Motor neuron (in vitro differentiated cells): ENCODE measurements at places on chromosomes 6 and 20. TPM values are rescaled to one million over a fixed set of nuclear protein-coding genes. Genes with fewer than 3 reads are reported as not detected.

DNA sequence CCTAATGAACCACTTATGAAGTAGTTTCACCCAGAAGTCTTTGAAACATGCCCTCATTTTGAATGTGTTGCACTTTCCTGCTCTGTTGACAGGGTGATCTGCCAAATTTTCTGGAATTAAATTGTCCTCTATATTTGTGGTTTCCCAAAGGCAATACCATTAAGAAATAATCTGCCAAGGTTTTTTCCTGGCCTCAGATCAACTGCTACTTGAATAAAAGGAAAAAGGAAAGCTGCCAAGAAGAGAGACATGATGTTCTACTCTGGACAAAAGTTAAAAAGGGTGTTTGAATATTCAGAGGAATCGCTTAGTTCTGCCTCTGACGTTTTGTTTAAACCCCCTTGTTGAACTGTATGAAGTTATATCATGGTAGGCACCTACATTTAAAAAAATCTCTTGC lies 37.4 kb upstream of the ARMH2 start:
- ATAC-seq: no peak

- ATAC-seq: no peak
Observed at GRCh38 chr6:64812138-64812537, 894.9 kb downstream of the EYS start.

GRCh38 chr20:38407321-38407720 lies 27.8 kb downstream of the SNHG17 start:
- ATAC-seq: no peak

DNA sequence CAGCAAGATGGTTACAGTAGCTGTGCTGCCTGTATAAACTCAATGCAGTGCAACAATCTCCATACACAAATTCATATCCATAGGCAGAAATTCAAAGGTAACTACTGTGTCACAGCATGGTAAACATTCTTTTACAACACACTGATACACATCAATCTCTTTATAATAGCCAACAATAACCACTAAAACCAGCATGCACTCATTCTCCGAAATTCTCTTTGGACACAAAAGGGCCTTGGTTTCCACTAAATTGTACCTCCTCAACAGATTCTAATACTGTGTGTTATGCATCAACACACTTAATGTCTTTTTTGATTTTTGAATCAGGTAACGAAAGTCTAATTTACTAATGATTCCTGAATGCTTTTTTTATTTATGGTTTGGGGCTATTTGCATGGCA lies 1323.7 kb downstream of the GRIK2 start:
- ATAC-seq: no peak

DNA sequence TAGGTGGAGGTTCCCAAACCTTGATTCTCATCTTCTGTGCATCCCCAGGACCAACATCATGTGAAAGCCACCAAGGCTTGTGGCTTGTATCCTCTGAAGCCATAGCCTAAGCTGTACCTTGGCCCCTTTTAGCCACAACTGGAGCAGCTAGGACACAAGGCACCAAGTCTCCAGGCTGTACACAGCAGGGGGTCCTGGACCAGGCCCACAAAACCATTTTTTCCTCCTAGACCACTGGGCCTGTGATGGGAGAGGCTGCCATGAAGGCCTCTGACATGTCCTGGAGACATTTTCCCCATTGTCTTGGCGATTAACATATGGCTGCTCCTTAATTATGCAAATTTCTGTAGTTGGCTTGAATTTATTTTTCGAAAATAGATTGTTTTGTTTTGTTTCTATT lies 114.8 kb upstream of the LAMA2 start:
- ATAC-seq: no peak

DNA sequence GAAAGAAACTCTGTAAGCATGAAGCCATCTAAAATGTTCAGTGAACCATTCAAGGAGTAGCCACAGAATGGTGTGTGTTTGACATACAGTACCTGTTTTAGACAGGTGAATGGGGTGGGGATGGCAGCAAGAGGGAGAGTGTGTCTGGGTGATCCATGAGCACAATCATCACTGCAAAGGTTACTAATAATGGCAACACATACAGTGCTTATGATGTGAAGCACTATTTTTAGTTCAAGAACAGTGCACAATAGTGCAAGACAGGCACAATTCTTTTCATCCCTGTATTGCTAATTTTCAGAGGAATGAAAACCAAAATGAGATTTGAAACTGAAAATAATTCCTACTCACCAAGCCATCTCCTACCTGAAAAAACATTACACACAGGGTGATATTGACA lies 14.1 kb downstream of the BEND3 start:
- ATAC-seq: no peak

GRCh38 chr6:106025655-106026054 lies 60.5 kb upstream of the PRDM1 start:
- ATAC-seq: no peak

- ATAC-seq: no peak
Observed at GRCh38 chr6:7730001-7730783, 4.3 kb downstream of the BMP6 start.

- ATAC-seq: peak; percentile 96
Observed at GRCh38 chr6:164303102-164303964, 888.8 kb downstream of the QKI start.

- ATAC-seq: no peak
Observed at GRCh38 chr6:34947561-34947960, 58.5 kb downstream of the ANKS1A start.

GRCh38 chr6:20921578-20921977 lies 387.3 kb downstream of the CDKAL1 start:
- no peak for ATAC-seq

DNA sequence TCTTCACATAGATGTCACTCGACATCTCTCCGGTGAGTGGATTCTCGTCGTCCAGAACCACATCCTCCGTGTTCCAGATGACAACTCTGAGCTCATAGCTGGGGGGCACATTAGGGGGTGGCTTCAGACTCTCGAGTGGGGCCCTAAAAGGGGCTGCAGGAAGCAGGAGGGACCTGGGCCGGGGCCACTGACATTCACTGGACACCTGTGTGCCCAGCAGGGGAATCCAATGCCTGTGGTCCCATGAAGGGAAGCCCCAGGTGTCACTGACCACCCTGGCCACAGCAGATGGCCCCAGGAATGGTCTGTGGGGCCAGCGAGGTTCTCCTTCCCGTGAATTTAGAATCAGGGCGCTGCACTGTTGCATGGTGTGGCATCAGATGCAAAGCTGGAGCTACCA lies 18.7 kb downstream of the ERGIC3 start:
- no peak for ATAC-seq

DNA sequence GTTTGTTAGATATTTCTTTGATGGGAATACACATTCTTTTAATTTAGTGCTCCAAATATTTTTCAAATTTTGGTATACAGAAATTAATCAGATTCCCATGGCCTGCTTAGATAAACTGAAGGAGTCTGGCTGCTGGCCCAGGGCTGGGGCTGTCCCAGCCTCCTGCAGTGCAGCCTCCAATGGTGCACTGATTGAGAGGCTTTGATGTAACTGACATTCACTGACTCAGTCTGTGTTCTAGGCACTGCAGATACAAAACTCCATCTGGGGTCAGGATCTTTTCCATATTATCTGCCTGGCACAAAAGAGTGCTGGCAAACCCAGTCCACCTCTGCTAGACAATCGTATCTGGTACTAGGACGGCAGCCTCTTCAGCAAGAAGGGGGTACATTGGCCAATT lies 64.8 kb downstream of the GRIK2 start:
- ATAC-seq: no peak

- peak; percentile 2 for ATAC-seq
Observed at GRCh38 chr6:160767647-160768019, 65.6 kb downstream of the PLG start.

DNA sequence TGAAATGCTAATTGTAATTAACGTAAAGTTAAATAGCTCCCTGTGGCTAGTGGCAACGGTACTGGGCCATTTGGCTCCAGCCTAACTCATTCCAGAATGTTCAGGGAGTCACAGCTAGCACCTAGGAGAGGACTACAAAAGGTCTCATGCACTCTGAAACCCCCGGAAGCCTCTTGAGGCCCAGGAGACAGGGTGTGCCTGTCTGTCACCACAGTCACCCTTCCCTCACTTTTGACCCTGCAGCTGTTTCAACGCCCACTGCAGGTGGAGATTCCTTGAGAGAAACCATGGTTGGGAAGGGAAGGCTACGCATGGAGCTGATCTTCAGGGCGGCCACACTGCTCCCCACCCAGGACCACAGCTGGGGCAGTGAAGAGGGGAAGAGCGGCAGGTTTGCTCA lies 58.6 kb downstream of the SULF2 start:
- ATAC-seq: no peak

GRCh38 chr20:8116067-8116811 lies 15.8 kb upstream of the PLCB1 start:
- ATAC-seq: no peak

DNA sequence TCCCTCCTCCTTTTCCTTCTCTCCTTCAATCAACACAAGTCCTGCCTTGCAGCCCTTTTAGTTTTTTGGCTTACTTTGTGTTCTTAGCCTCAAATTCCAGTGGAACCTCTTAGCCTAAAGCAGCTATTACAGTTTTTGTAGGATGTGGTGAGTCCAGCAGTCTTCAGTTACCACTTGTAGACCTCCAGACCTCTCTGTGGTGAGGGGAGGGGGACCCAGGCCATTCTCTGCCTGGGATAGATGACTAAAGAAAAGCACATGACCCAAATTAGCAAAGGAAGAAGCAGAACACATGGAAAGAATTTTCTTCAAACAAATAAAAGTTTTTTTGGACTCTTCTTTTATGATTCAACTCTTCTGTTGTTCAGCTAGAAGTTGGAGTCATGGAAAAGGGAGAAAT lies 246.5 kb downstream of the HAO1 start:
- no peak for ATAC-seq

- ATAC-seq: no peak
Observed at GRCh38 chr6:109105681-109106080, 10.4 kb downstream of the CEP57L1 start.

GRCh38 chr6:40946738-40947301 lies 92.2 kb downstream of the UNC5CL start:
- ATAC-seq: peak; percentile 13

DNA sequence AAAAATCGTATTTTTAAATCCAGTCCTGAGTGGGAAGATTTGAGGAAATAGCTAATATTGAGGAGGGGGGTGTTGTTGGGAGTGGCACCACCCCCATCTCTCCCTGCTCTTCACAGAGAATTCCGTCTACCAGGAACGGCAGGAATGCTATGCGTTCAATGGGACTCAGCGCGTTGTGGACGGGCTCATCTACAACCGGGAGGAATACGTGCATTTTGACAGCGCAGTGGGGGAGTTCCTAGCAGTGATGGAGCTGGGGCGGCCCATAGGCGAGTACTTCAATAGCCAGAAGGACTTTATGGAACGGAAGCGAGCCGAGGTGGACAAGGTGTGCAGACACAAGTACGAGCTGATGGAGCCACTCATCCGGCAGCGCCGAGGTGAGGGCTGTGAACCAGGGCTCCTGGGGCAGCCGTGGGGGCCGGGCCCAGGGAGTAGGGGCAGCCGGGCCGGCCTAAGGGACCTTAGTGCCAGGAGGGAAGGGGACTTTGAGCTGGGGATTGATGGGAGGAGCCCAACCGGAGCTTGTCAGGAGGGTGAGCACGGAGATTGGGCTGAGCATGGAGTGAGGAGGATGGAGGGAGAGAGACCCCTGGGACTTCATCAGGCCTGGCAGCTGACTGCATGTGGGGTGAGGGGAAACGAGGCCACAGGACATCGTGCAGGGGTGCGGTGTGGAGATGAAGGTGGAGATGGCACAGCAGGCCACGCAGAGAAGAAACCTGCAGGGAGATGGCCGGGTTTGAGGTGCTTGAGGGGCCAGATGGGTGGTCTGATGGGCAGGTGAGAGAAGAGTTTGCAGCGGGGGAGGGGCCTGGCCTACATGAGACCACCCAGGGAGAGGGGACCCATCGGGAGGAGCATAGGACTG lies 41.3 kb downstream of the HLA-DPB1 start:
- peak; percentile 52 for ATAC-seq

- ATAC-seq: no peak
Observed at GRCh38 chr6:117205876-117206275, 59.5 kb upstream of the VGLL2 start.

- no peak for ATAC-seq
Observed at GRCh38 chr6:37122861-37123260, 47.1 kb upstream of the PIM1 start.

GRCh38 chr6:29424575-29424974 lies 9.8 kb downstream of the OR12D1 start:
- ATAC-seq: no peak

DNA sequence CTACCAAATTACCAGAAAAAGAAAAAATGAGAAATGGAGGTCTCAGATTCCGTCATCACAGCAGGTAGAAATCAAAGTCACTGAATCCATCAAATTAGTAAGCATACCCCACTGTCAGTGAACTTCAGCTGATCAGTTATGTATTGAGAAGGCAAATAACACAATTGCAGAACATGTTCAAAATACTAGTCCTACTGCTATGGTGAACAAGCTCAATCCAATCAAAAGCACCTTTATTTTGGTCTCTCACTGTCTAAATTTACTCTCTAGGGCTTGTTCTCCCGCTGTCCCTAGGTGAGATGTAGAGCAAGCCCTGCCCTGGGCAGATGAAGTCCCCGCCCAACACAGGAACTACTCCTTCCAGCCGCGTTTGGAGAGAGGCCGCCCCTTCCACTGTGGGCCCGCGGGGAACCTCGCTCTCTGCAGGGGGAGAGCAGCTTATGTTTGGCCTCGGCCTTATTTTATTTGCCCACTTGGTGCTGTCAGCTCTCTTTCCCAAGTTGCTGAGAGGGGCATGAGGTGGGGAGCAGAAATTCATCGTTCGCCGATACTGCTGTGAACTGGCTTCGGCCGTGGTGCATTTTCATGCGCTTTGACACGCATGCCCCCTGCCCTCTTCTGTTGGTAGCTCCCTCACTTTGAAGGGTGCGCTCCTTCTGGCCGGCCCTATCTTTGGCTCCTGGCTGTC lies 14.3 kb upstream of the MAP1LC3A start:
- peak; percentile 36 for ATAC-seq

GRCh38 chr20:23541330-23541729 lies 27.0 kb downstream of the CST9L start:
- no peak for ATAC-seq

GRCh38 chr6:131101911-131102680 lies 33.2 kb upstream of the AKAP7 start:
- ATAC-seq: no peak

DNA sequence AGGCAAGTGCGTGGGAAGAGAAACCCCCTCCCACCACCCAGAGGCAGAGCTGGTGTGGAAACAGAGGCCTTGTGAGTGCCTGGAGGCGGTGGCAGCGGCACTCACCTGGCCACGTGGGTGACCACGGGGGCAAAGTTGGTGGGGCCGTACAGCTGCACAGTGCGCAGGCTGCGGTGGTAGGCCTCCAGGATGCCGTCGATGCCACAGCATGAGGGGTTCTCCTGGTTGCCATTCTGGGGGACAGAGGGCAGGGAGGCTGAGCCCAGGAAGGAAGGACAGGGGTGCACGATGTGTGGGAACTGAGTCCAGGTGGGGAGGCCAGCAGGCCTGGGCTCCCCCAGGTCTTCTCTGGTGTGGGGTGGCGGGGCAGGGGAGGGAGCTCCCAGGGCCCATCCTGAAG lies 47.7 kb downstream of the RAB44 start:
- no peak for ATAC-seq

GRCh38 chr6:76677017-76677416 lies 604.6 kb upstream of the IMPG1 start:
- ATAC-seq: no peak

GRCh38 chr20:54645445-54646155 lies 170.2 kb downstream of the DOK5 start:
- no peak for ATAC-seq

ANKRD66 gene
- total RNA-seq: 0.17 and 0.23 TPM in 2 replicates

TDRD6 gene
- total RNA-seq: 0.53 and 0.59 TPM in 2 replicates

ANGPT4 gene
- total RNA-seq: 0.14 and 0.23 TPM in 2 replicates

RAB44 gene
- total RNA-seq: 0.07 TPM in 1 of 2 replicates, not detected in the other

THBS2 gene
- total RNA-seq: 19.0 and 19.4 TPM in 2 replicates

SHLD1 gene
- total RNA-seq: 6.9 and 9.6 TPM in 2 replicates

FILIP1 gene
- 8.4 and 8.9 TPM in 2 replicates for total RNA-seq

TPBG gene
- 14.0 and 14.2 TPM in 2 replicates for total RNA-seq

NRN1 gene
- 37.7 and 40.9 TPM in 2 replicates for total RNA-seq

TNFRSF6B gene
- 0.22 TPM in 1 of 2 replicates, not detected in the other for total RNA-seq

BTNL2 gene
- not detected in 2 replicates for total RNA-seq

DOK5 gene
- 58.4 and 65.0 TPM in 2 replicates for total RNA-seq
